Natural killer cell (primary cell): ENCODE measurements at places on chromosomes 11 and 22. TPM values are rescaled to one million over a fixed set of nuclear protein-coding genes. Genes with fewer than 3 reads are reported as not detected.

DNA sequence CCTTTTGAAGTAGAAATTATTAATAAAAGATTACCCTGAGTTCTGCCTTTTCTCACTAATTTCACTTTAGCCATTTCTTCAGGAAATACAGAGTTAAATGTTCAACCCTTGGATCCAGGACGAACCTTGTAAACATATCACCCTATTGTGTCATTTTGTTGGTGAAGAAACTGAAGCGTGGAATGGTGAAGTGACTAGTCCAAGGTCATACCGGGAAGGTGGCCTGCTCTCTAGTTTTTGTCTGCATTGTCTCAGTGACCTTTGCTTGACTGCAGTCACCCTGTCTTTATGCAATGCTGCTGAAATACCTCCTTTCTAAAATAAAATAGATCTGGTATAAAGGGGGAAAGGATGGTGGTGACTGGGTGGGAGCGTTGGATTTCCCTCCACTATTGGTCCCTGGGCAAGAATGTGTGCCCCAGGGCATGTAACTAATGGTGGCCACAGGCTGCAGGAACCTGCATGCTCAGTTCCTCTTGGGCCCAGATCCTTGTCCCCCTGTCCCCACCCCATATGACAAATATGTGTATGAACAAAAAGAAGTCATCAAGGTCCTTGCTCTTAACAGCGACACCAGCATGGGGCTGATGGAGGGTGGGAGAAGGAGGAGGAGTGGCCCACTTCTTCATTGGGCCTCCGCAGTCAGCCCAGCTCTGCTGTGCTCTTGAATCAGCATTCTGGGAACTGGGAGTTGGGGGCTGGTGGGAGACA, 977 bp upstream of the SORL1-AS1 start:
- H3K4me1 ChIP-seq: peaks cover 72% of the 10 kb centered on the region
- peak overlapping the region; percentile 89 for H3K4me3 ChIP-seq
- H3K27me3 ChIP-seq: no peaks in the 10 kb centered on the region
- peaks cover 3% of the 10 kb centered on the region for H3K36me3 ChIP-seq
- DNase-seq: no peak

DNA sequence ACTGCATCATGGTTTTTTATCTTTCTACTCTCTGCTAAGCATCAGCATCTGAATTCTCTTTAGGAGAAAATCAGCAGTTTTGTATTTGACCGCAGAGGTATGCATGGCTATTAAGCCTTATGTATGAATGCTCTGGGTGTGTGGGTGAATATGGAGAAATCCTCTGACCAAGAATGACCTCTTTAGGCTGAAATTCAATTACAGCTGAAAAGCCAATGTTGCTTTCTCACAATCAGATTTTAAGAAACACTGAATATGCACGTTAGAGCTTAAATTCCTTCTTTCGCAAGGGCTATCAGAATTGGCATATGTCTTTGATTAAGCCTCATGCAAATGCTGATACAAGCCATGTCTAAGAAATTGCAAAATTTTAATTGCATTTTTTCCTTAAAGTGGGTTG, 43.2 kb downstream of the ARHGAP42 start:
- H3K27me3 ChIP-seq: no peaks in the 10 kb centered on the region
- no peaks in the 10 kb centered on the region for H3K36me3 ChIP-seq
- H3K4me1 ChIP-seq: no peaks in the 10 kb centered on the region
- H3K4me3 ChIP-seq: no peak overlapping the region

- no peak overlapping the region for H3K27ac ChIP-seq
- H3K4me1 ChIP-seq: no peaks in the 10 kb centered on the region
- peaks cover 86% of the 10 kb centered on the region for H3K36me3 ChIP-seq
- no peak overlapping the region for H3K4me3 ChIP-seq
- H3K27me3 ChIP-seq: no peaks in the 10 kb centered on the region
Observed at GRCh38 chr22:32489377-32489776, 14.8 kb downstream of the FBXO7 start.

DNA sequence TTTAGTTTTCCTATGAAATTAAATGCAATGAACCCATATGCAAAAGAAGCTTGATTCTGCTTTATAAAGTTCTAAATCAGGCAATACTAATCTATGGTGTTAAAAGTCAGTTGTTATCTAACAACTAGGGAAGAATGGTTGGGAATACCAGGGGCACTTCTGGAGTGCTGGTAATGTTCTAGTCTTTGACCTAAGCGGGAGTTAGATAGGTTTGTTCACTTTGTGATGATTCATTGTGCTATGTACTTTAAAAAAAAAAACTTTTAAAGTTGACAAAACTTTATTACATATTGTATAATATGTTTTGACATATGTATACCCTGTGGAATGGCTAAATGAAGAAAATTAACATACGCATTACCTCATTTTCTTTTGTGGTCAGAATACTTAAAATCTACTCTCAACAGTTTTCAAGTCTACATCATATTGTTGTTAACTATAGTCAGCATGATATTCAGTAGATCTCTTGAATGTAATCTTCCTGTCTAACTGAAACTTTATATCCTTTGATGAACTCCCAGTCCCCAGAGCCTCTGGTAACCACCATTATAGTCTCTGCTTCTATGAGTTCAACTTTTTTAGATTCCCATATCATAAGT, 39.2 kb downstream of the BIRC2 start:
- DNase-seq: no peak
- peaks cover 33% of the 10 kb centered on the region for H3K36me3 ChIP-seq
- no peaks in the 10 kb centered on the region for H3K27me3 ChIP-seq
- no peak overlapping the region for H3K4me3 ChIP-seq

- H3K27me3 ChIP-seq: no peaks in the 10 kb centered on the region
- no peak for DNase-seq
- peaks cover 62% of the 10 kb centered on the region for H3K4me1 ChIP-seq
- no peak overlapping the region for H3K27ac ChIP-seq
- no peak overlapping the region for H3K4me3 ChIP-seq
Observed at GRCh38 chr22:37487571-37487970, 1.4 kb upstream of the MFNG start.

GRCh38 chr11:12943311-12943710, 65.8 kb upstream of the RASSF10 start:
- no peak overlapping the region for H3K27ac ChIP-seq
- no peak for DNase-seq
- no peaks in the 10 kb centered on the region for H3K4me1 ChIP-seq

- H3K27me3 ChIP-seq: no peaks in the 10 kb centered on the region
- H3K4me3 ChIP-seq: no peak overlapping the region
- no peak for DNase-seq
- H3K4me1 ChIP-seq: no peaks in the 10 kb centered on the region
- no peaks in the 10 kb centered on the region for H3K36me3 ChIP-seq
Observed at GRCh38 chr11:130616573-130616972, 168.1 kb downstream of the ADAMTS15 start.

- no peaks in the 10 kb centered on the region for H3K27me3 ChIP-seq
- no peak overlapping the region for H3K27ac ChIP-seq
- H3K36me3 ChIP-seq: no peaks in the 10 kb centered on the region
- H3K4me1 ChIP-seq: peaks cover 15% of the 10 kb centered on the region
- no peak for DNase-seq
Observed at GRCh38 chr22:41845380-41846267, 12.7 kb downstream of the SREBF2 start.

- H3K4me3 ChIP-seq: no peak overlapping the region
- no peaks in the 10 kb centered on the region for H3K27me3 ChIP-seq
- H3K4me1 ChIP-seq: no peaks in the 10 kb centered on the region
Observed at GRCh38 chr11:66360406-66361073, 11.0 kb downstream of the SLC29A2 start.

- H3K27ac ChIP-seq: no peak overlapping the region
- H3K4me3 ChIP-seq: no peak overlapping the region
- no peak for DNase-seq
- no peaks in the 10 kb centered on the region for H3K4me1 ChIP-seq
- H3K27me3 ChIP-seq: no peaks in the 10 kb centered on the region
Observed at GRCh38 chr11:126703662-126704061, 296.9 kb downstream of the KIRREL3 start.

DNA sequence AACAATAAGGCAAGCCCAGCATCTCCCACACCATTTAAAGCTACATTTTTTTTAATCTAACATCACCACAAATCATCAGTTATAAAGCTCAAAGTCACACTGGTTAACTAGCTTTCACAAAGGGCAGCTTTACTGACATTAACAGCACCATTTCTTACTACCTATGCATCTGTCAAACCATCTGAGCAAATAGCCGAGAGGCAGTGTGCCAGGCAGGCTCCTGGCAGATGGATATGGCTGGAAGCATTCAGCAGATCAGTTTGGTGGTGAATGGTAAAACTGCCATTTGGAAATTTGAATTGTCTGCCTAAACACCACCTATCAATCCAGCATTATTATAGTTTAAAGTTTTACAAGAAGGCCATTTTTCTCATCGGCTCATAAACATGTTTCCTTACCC, 131.2 kb downstream of the TTC28 start:
- no peaks in the 10 kb centered on the region for H3K36me3 ChIP-seq
- no peaks in the 10 kb centered on the region for H3K4me1 ChIP-seq
- no peaks in the 10 kb centered on the region for H3K27me3 ChIP-seq
- H3K27ac ChIP-seq: no peak overlapping the region
- DNase-seq: no peak

- H3K4me3 ChIP-seq: no peak overlapping the region
- H3K27me3 ChIP-seq: no peaks in the 10 kb centered on the region
- peaks cover 6% of the 10 kb centered on the region for H3K36me3 ChIP-seq
- peak overlapping the region; percentile 97 for H3K27ac ChIP-seq
- peaks cover 95% of the 10 kb centered on the region for H3K4me1 ChIP-seq
Observed at GRCh38 chr11:72737336-72737735, 14.9 kb downstream of the ARAP1 start.

SPON1 gene
- total RNA-seq: 0.09 TPM

F2 gene
- total RNA-seq: 0.14 TPM
